Stimulated activated CD8-positive, alpha-beta memory T cell treated with anti-CD3 and anti-CD28 coated beads, Interleukin-2, amount 100 ng/mL, for 1 hour (primary cell): ENCODE measurements at places on chromosomes 2 and 18.

- DNase-seq, result no peak
Measured at GRCh38 chr2:191474464-191474863, 203.5 kb upstream of the NABP1 start.

- no peak for DNase-seq
Measured at GRCh38 chr18:23593720-23594119, 7.4 kb upstream of the NPC1 start.

GRCh38 chr2:3986063-3986462, 282.7 kb downstream of the DCDC2C start:
- DNase-seq, result no peak

DNA sequence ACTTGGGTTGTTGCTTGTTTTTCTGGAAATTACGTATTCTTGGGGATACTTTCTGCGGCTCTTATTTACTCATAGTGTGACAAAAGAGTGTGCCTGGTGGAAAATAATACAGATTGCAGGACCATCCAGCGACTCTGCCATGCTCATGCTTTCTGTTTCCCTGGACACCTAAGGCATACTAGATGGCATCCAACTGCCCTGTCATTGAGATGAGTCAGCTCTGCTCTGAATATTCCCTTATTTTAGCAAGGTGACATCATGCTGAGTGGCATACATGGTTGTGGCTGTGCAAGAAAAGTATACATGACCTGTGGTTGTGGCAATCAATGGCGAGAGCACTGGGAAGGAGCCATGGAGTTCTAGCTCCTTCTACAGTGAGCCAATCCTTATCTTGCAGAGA, 471.0 kb downstream of the TMEM182 start:
- no peak for DNase-seq

DNA sequence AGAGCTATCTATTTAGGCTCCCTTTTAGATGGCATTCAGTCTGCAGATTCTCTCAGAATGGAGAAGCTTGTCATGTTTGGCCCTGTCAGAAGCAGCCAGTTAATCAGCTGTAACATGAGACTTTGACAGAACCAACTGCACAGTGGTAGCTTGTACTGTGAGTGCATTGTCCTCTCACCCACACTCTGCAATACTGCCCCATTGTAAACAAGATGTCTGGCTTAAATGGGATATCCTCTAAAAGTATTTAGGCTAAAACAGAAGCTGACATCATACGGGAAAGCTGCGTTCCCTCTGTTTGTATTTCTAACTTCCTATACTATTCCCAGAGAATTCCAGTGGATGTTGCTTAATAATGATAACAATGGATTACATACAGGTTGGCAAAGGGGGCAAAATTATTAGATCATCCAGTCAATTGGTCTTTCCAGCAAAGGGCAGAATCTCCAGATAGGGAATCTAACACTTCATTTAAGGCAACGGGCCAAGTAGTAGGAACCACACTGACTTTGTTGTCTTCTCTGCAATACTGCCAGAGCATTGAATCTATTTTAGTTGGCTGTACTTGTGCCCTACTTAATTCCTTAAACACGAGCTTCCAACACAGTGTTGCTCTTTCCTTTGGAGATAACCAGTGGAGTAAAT, 15.4 kb upstream of the STAT4 start:
- no peak for DNase-seq

GRCh38 chr2:175792199-175792598, 209.9 kb downstream of the LNPK start:
- no peak for DNase-seq

- no peak for DNase-seq
Measured at GRCh38 chr2:156343940-156344301, 11.4 kb upstream of the NR4A2 start.

DNA sequence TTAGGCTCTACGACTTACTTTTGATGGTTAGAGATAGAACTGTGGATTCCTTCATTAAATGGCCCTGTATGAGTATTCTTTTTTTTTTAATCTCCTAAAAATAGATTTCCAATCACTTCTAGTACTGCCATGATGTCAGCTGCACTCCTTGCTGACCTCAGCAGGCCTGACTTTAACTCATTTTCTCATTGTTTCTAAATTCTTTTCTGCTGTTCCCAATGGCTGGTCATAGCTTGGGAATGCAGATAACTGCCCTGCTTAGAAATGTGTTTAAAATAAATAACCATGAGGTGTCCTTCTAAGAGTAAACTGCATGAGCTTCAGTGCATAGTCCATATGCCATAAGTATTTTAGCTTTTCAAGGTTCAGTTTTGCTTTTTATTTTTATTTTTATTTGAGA, 15.7 kb downstream of the CCDC85A start:
- DNase-seq, result no peak

- no peak for DNase-seq
Measured at GRCh38 chr2:64615844-64616536, 37.7 kb downstream of the SERTAD2 start.
